ENCODE measurements at places on chromosomes 13 and 19. TPM values are rescaled to one million over a fixed set of nuclear protein-coding genes. Genes with fewer than 3 reads are reported as not detected.
A peak's percentile ranks its signal among the peaks of the same experiment; 100 is the strongest.

DNA sequence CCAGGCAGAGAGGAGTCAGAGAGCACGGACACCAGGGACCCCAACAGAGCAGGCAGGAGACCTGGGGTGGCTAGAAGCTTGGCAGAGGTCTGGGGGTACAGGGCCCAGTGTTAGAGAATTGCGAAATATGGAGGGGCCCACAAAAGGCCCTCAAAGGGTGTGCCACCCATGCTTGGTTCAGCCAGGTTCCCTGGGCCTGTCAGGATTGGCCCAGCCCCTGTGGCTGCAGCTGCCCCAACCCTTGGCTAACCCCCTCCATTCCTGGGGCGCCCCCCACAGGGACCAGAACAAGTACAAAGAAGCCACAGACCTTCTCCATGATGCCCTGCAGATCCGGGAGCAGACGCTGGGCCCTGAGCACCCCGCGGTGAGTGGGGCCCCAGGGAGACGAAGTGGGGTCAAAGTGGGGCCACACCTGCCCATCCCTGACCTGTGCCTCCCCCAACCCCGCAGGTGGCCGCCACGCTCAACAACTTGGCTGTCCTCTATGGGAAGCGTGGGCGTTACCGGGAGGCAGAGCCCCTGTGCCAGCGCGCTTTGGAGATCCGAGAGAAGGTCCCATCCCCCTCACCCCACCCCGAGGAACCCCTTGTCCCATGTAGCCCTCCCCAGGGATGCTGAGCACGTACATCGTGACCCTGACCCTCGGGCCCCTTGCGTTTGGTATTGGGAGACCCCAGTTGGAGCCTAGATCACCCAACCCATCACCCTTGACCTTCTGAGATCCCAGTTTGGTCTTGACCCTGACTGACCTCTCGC is 8.0 kb downstream of the KLC3 start:
- DNase-seq: no peak

GRCh38 chr19:45498411-45499195 is at the start of gene PPM1N:
Gene PPM1N, plus strand, starts transcription at chr19:45498443. Its CDS starts 30 bp downstream, at chr19:45498473.
- DNase-seq: peak; percentile 58

DNA sequence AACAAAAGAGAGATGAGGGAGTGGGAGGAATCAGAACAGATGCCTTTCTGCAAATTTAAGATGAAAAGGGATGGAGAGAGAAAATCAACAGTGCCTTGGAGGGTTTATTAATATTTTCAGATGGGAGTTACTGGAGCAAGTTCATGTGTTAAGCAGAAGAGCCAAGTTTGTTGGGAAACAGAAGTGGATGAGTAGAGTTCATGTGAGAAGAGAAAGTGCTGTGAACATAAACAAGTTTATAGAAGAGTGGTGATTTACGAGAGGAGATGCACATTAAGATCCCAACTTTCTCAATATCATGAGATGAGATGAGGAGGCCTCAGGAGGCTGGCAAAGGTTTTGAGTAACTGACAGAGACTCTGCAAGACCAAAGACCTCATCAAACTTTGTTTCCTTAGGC is 274.1 kb upstream of the HTR2A start:
- DNase-seq: no peak

DNA sequence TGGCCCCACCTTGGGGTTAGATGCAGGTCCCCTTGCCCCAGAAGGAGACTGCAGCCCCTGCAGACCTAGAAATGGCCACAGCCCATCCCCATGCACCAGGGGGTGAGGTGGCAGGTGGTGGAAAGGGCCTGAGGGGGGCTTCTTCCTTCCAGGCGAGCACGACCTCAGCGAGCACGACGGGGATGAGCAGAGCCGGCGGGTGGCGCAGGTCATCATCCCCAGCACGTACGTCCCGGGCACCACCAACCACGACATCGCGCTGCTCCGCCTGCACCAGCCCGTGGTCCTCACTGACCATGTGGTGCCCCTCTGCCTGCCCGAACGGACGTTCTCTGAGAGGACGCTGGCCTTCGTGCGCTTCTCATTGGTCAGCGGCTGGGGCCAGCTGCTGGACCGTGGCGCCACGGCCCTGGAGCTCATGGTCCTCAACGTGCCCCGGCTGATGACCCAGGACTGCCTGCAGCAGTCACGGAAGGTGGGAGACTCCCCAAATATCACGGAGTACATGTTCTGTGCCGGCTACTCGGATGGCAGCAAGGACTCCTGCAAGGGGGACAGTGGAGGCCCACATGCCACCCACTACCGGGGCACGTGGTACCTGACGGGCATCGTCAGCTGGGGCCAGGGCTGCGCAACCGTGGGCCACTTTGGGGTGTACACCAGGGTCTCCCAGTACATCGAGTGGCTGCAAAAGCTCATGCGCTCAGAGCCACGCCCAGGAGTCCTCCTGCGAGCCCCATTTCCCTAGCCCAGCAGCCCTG is 4.2 kb upstream of the F10 start:
- no peak for DNase-seq

GRCh38 chr19:1255186-1256161 is 7.1 kb downstream of the MIDN start:
- DNase-seq: no peak

GPR12 gene
- 0.13 TPM for total RNA-seq

- DNase-seq: no peak
Measured at GRCh38 chr19:7539827-7540425, 4.4 kb downstream of the PNPLA6 start.

GRCh38 chr19:31818798-31819105 is 469.5 kb upstream of the TSHZ3 start:
- DNase-seq: no peak

GRCh38 chr19:3932931-3933810 is at the start of gene NMRK2:
Gene NMRK2, plus strand, starts transcription at chr19:3933069. Its CDS starts 603 bp downstream, at chr19:3933672.
- DNase-seq: peak; percentile 76

TMEM145 gene
- 0.11 TPM for total RNA-seq
